ENCODE measurements at places on chromosomes 7 and 10. TPM values are rescaled to one million over a fixed set of nuclear protein-coding genes. Genes with fewer than 3 reads are reported as not detected.

GRCh38 chr10:482051-482501, 207.4 kb downstream of the DIP2C start:
- DNase-seq: no peak

DNA sequence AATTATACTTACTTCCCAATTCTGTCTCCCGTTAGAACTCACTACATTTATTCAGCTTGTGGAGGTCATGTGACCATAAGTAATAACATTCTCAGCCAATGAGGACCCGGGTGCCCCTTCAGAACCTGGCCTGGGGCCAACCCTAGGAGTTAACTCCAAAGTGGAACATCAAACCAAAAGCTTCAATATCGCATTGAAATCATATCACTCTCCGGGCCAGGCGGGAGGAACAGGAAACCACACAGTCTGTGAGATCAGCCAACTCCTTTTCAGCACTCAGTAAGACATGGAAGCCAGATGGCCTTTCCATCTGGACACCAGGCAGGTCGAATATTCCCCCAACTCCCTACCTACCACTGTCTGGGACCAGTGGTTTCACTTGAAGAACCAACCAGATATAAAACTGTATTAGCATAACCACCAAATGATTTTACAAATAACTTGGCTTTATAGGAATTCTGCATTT, 5.5 kb downstream of the CREB3L2 start:
- DNase-seq: peak; percentile 66

- peak; percentile 9 for DNase-seq
These were observed 664 bp downstream of the FMC1 start for GRCh38 chr7:139341776-139342226.

DNA sequence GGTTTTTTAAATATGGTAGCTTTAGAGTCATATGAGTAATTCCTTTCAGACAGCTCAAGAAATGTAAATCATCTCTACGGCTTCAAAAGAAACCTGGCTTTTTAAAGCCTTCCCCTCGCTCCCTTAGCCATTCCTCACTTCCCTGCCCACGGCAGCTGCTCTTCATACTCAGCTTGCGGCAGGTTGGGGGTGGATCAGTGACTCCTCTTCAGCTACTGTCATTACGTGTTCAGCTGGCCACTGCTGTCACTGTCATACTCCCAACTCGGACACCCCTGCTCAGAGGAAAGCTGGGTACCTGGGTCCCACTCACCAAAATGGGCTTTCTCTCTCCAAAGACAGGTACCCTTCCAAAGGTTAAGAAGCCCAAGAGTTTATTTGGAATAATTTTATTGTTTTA, 6.6 kb downstream of the YWHAG start:
- DNase-seq: peak; percentile 93

Gene GRID2IP
- total RNA-seq: not detected

DNA sequence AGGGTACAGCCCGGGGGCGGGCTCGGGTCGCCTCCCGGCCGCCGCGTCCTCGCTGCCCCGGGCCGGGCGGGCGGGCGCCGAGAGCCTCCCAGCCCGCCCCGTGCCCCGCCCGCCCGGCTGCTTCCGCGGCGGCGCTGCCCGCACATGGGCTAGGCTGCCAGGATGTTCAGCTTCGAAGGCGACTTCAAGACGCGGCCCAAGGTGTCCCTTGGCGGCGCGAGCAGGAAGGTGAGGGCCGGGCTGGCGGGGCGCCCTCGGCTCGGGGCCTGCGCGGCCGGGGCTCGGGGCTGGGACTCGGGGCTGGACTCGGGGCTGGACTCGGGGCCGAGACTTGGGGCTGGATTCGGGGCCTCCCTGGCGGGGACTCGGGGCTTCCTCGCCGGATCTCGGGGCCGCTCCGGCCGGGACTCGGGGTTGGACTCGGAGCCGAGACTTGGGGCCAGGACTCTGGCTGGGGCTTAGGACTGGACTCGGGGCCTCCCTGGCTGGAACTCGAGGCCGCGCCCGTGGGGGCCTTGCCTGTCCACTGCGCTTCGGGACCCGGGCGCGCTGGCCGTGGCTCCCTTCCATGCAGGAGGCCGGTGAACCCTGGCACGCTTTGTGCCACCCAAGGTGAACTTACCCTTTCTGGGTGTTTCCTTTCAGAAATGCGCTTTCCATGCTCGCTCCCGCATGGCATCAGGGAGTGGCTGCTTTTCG, 534 bp downstream of the UBE3C start:
- DNase-seq: no peak

Gene FBXO24
- total RNA-seq: 0.92 TPM

GRCh38 chr7:137882261-137882668, 35.5 kb upstream of the DGKI start:
- DNase-seq: peak; percentile 100

Gene C10orf67
- 0.19 TPM for total RNA-seq

Gene SPRN
- 0.29 TPM for total RNA-seq

DNA sequence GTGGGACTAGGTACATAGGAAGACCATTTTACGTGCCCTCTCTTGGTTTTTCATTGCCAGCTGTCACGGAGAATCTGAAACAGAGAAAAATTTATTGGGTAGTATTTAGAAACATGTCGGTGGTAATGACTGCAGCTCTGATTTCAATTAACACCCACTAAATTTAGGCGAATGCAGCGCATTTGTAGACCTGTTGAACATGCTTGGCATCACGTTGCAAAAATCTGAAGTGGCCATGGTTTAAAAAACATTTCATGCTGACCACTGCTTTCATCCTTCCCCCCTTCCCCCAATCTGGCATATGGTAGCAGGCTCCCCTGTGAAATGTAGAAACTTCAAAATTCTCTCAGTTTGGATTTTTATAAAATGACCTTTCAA, 34.0 kb downstream of the LRMDA start:
- DNase-seq: no peak

- DNase-seq: no peak
These were observed 45.0 kb upstream of the CSTF2T start for GRCh38 chr10:51744235-51745000.

DNA sequence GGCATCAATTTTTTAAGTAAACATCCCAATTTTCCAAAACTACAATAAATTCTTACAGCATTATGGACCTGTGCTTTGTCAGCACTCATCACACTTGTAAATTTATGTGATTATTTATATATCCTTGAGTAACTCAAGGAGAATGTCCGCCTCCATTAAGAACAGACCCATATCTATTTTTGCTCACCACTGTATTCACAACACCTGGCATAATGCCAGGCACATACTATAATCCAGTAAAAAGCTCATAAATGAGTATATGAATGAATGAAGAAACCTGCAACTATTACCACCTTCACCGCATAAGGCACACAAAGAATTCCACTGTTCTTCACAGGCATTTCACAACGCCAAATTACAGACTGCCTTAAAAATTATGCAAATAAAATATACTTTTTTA, 46.9 kb downstream of the MINDY3 start:
- DNase-seq: peak; percentile 5
